H4 (cell line): ENCODE measurements at places on chromosomes 11 and 22. TPM values are rescaled to one million over a fixed set of nuclear protein-coding genes. Genes with fewer than 3 reads are reported as not detected.

The OR6A2 gene
- total RNA-seq, result 0.43 TPM in 1 of 2 replicates, not detected in the other

The CCDC81 gene
- 0.08 TPM in 1 of 2 replicates, not detected in the other for total RNA-seq

DNA sequence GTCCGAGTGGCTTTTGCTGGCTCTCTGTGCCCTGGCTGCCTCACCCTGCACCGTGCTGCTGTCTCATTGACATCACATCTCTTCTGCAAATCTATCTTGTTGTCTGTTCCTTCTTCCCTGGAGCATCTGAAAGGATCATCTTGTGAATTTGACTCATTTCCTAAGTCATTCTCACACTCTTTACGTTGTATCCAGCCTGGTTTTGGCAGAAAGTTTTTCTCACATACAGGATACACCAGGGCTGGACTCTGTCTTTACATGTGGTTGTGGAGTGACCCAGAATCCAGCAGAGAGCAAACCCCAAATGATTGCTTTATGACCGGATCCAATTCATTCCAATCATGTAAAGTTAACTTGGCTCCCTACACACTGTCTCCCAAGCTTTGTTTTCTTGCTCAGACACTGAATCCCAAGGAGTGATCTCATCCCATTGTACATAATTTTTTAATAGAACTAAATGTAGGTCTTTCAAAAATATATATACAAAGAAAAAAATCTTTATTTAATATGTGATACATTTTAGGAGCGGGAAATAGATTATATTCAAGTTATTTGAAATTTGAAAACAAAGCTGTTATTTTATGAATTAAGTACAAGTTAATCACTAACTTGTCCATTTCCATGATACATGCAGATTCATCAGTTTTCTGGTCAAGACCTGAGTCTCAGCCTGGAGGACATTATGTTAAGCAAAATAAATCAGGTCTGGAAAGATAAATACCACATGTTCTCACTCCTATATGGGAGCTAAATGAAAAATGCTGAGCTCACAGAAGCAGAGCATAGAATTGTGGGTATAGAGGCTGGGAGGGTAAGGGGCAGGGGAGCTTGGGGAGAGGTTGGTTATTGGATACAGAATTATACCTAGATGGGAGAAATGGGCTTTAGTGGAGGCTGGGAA, 2.9 kb upstream of the RFPL1 start:
- DNase-seq, result no peak

GRCh38 chr11:120235024-120235628, 4.8 kb upstream of the POU2F3 start:
- peak; percentile 71 for DNase-seq

- DNase-seq, result no peak
Observed at GRCh38 chr11:102414559-102414958, 38.0 kb downstream of the TMEM123 start.

The LINC01488 gene
- total RNA-seq, result not detected in 2 replicates

The SHANK2 gene
- total RNA-seq, result not detected in 2 replicates

GRCh38 chr11:119782739-119783072, 53.7 kb upstream of the NECTIN1 start:
- DNase-seq, result no peak

GRCh38 chr22:50482107-50483074, 1.0 kb downstream of the ADM2 start:
- no peak for DNase-seq

- peak; percentile 50 for DNase-seq
Observed at GRCh38 chr11:17734986-17735817, 621 bp downstream of the KCNC1 start.

The SLC6A5 gene
- total RNA-seq, result not detected in 2 replicates
